ENCODE measurements at places on chromosomes 2 and 18.
A peak's percentile ranks its signal among the peaks of the same experiment; 100 is the strongest.

DNA sequence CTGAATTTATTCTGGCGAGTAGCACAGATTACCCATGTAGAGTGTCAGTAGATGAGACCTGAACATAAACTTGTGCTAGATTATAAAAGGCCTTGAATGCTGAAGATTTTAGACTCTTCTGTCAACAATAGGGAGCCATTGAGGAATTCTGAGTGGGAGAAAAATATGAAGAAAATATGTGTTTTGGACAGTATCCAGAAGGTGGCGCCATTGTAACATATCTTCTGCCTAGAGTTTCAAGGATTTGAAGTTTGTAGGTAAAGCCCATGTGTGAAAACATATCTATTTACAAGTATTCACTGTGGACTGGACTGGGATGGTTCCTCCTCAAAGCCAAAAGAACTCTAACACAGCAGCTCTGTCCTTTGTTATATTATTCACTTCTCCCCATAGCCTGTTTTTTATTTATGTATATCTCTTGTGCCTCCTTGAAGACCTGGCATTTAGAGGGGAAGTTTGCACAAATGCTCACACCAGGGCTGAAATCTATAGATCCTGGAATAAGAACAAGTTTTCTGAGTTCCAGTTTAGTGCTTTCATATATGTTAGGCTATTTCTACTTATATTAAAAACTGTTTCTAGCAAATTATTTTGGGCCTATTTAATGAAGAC, 124.9 kb downstream of the RDH14 start:
- peak; percentile 72 for DNase-seq

DNA sequence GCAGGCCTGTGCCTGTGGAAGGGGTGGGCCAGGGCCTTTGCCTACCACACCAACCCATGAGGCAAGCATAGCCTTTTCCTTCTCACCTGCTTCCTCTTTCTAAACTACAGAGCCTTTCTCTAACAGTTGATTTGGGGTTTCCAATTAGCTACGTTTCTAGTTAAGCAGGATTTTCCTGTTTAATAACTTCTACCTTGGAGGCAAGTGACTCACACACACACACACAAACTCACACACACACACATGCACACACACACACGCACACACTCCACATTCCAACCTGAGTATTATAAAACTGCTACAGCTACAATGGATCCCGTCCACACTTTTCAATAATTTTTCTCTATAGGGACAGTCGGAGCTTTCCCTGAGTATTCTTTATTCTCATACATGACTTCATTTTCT, 84.9 kb downstream of the SOX11 start:
- no peak for DNase-seq

- no peak for DNase-seq
These were observed 114.3 kb downstream of the LNPK start for GRCh38 chr2:175887776-175888175.

- DNase-seq = peak; percentile 92
These were observed 11.3 kb upstream of the CIB4 start for GRCh38 chr2:26652361-26653041.

DNA sequence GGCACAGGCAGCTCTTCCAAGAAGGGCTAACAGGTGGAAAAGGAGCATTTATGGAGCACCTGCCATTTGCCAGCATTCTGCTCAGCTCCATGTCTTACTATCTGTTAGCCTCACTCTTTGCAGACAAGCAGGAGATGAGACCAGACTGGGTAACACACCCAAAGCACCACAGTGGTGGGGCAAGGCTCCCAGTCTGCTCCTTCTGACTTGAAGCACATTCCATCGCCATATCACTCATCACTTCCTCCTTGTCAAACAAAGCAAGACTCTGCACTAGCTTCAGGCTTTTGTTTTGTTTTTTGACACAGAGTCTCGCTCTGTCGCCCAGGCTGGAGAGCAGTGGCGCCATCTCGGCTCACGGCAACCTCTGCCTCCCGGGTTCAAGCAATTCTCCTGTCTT, 182.8 kb downstream of the MGAT5 start:
- DNase-seq = no peak

DNA sequence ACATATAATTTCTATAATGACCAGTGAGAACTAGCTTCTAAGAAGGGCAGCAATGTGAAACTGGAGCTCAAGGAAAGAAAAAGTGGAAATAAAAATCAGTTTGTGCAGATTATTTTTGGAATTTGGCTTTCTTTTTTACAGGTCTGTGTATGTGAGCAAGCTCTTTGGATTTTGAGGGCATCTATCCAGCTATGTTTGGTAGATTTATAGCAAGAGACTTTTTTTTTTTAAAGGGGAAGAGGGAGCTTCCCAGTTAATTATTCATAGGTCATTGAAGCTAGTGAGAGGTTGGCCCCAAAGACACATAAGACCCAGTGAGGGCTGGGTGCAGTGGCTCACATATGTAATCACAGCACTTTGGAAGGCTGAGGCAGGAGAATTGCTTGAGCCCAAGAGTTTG, 24.0 kb upstream of the COLEC12 start:
- peak; percentile 53 for DNase-seq

DNA sequence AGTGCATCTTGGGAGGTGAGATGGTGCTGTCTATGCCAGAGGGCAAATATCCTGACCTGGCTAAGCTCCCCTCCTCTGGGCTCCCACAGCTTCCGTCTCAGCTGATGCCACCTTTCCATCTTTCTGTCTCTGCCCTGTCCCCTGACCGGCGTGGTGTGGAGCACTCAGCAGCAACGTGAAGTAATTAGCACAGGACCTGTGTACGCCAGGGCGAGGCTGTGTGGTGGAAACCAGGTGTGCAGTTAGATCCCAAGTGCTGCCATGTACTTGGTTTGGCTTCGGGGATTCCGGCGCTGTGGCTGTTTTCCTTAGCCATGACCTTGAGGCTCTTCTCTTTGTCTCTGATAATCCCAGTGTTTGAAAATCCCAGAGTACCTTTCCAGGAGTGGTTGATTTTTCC, 36.5 kb downstream of the COA5 start:
- DNase-seq = no peak

GRCh38 chr18:11955239-11956029, 25.9 kb upstream of the IMPA2 start:
- DNase-seq = peak; percentile 65

DNA sequence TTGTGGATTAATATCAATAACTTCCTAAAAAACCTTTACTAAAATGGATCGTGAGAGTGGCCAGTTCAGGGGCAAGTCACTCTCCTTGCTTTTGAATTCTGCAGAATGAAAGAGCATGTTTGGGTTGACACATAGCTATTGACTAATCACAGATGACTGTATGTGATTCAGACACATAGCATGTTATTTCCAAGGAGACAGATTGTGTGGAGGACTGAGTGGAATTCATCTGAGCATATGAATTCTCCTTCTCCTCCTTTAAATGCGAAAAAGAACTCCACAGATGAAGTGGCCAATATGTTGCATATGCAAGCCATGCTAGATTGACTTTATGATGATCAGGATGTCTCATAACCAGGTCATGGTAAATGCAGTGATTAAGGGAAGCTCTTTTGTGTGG, 249.4 kb upstream of the FAM98A start:
- peak; percentile 82 for DNase-seq

- DNase-seq = no peak
These were observed 566.4 kb upstream of the ID2 start for GRCh38 chr2:8115456-8115855.

GRCh38 chr2:42971381-42971780, 179.0 kb upstream of the HAAO start:
- no peak for DNase-seq

DNA sequence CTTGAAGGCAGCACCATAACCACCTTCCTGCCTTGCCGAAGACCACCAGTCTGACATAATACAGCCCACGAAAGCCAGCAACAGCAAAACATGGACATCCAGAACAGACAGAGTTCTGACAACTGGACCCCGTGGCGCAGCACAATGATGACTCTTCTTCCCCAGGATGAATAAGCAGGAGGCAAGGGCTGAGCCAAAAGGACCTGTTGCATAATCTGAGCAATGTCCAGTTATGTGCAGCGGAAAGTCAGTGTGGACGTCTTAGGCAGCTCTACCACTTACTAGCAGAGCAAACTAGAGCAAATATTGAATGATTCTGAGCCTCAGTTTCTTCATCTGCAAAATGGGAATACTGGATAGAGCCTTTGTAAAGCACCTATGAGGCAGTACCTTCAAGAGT, 225.1 kb downstream of the ZBTB7C start:
- DNase-seq = no peak

- no peak for DNase-seq
These were observed 59.5 kb upstream of the YWHAQ start for GRCh38 chr2:9690252-9690651.

GRCh38 chr2:24104906-24105305, 18.2 kb downstream of the PFN4 start:
- DNase-seq = no peak

- no peak for DNase-seq
These were observed 339.8 kb downstream of the CDH19 start for GRCh38 chr18:66264130-66264529.

- no peak for DNase-seq
These were observed 218.2 kb downstream of the ZBTB7C start for GRCh38 chr18:48190994-48191393.

DNA sequence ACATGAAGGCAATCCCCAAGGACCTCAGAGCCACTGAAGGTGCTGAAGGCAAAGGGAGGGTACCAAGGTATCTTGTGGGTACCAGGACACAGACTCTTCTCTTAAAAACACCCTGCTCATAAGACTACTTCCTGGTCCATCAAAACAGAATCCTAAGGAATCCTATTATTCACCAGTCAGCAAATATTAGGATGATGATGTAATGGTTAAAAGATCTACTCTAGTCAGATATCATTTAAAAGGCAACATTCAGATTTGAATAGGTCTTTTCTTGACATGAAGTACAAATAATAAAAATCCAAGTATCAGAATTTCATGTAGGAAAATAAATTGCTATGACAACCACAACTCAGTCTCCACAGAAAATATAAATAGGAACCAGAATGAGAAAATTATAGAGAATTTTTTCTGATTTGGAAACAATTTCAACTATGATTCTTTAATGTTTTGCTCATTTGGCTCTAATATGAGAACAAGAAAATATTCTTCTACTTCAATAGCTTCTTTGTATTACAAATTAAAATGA, 77.8 kb upstream of the ZNF397 start:
- no peak for DNase-seq

GRCh38 chr18:32595832-32596231, 125.2 kb upstream of the GAREM1 start:
- no peak for DNase-seq

DNA sequence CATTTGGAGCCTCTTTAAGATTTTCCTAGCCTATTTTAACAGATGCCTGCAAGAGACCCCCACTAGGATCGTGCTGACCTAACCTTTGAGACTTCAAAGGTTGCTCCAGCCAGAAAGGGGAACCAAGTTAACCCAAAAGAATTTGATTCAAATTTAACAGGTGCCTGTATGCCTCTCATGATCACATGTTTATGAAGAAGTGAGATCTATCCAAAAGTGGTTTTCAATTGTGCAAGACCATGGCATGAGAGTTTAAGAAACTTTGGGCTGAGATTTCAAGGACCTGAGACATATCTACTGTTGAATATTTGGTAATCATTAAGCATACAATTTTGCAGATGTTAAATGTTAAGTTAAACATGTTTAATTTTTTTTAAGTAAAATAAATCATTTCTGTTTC, 1.3 kb upstream of the RSAD2 start:
- DNase-seq = no peak

- DNase-seq = no peak
These were observed 119.5 kb downstream of the COL6A3 start for GRCh38 chr2:237294460-237294859.

- DNase-seq = no peak
These were observed 112.6 kb downstream of the GAREM1 start for GRCh38 chr18:32358075-32358474.

DNA sequence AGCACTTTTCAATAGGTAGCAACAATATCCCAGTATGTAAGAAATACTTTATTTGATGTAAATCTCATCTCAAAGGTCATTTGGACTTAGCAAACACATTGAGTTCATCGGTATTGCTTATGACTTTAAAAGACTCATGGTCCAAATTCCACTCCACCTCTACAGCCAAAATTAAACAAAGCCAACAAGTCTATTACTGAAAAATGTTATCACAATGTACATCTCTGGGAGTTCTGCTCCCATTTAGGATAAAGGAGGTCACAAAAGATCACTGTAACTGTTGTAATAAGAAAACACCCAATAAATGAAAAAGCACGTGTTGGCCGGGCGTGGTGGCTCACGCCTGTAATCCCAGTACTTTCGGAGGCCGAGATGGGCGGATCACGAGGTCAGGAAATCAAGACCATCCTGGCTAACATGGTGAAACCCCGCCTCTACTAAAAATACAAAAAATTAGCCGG, 50.0 kb downstream of the ESCO1 start:
- no peak for DNase-seq

DNA sequence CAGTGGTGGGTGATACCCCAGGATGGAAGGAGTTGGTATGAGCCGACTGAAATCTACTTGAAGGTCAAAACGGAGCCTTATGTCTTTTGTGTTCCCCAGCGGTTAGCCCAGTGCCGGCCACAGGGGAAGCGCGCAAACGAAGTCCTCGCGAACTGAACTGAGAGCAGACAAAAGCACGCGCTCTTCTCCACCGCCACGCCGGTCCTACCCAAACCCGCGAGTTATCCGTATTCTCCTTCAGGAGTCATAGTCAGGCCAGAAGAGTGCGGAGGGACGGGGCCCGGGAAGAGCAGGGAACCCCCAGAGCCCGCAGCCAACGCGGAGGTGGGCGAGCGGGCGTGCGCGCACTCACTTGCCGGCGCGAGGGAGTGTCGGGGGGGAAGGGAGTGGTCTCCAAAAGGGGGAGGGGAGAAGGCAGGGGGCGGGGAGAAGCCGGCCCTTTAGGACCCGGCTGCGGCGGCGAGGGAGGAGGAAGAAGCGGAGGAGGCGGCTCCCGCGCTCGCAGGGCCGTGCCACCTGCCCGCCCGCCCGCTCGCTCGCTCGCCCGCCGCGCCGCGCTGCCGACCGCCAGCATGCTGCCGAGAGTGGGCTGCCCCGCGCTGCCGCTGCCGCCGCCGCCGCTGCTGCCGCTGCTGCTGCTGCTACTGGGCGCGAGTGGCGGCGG, at the start of gene IGFBP2:
IGFBP2 (plus strand) TSS at position 469 of the 664 bp plus-strand sequence; CDS start at position 573, 104 bp downstream.
- DNase-seq = peak; percentile 72

- DNase-seq = no peak
These were observed 366.4 kb downstream of the ZNF521 start for GRCh38 chr18:24985586-24985985.

GRCh38 chr2:159317392-159318088, 31.0 kb upstream of the WDSUB1 start:
- DNase-seq = no peak

- no peak for DNase-seq
These were observed 287.9 kb upstream of the HNMT start for GRCh38 chr2:137676346-137676745.

- no peak for DNase-seq
These were observed at the start of gene HAAO for GRCh38 chr2:42792583-42793333. Gene HAAO (minus strand): TSS chr2:42792583. CDS start chr2:42792536, 47 bp downstream.
